ENCODE measurements at places on chromosomes 6 and 20. TPM values are rescaled to one million over a fixed set of nuclear protein-coding genes. Genes with fewer than 3 reads are reported as not detected.

Gene COL21A1
- 5.2 TPM for total RNA-seq

Gene PRDM13
- not detected for total RNA-seq

Gene R3HDML
- total RNA-seq = not detected

Gene NMBR
- total RNA-seq = not detected

Gene OPRM1
- total RNA-seq = not detected

Gene DPPA5
- not detected for total RNA-seq

Gene FNDC11
- total RNA-seq = 1.2 TPM

Gene CRISP2
- not detected for total RNA-seq

Gene CHRNA4
- total RNA-seq = not detected

Gene PNLDC1
- total RNA-seq = not detected

Gene MRAP2
- 8.9 TPM for total RNA-seq

Gene GHRH
- total RNA-seq = not detected

Gene RAET1L
- not detected for total RNA-seq

Gene TMC2
- total RNA-seq = not detected

Gene TGM2
- total RNA-seq = 334 TPM

Gene DTNBP1
- total RNA-seq = 10.8 TPM

Gene TINAG
- total RNA-seq = not detected

Gene PPIL4
- 30.2 TPM for total RNA-seq

Gene PPP1R16B
- 183 TPM for total RNA-seq

Gene HSPA12B
- 5.9 TPM for total RNA-seq

Gene BPIFB1
- total RNA-seq = not detected

Gene PHACTR2
- 208 TPM for total RNA-seq
